ENCODE measurements at places on chromosomes 13 and 19.

- peak; percentile 11 for DNase-seq
These were observed 158.2 kb downstream of the NALCN start for GRCh38 chr13:101258071-101258470.

DNA sequence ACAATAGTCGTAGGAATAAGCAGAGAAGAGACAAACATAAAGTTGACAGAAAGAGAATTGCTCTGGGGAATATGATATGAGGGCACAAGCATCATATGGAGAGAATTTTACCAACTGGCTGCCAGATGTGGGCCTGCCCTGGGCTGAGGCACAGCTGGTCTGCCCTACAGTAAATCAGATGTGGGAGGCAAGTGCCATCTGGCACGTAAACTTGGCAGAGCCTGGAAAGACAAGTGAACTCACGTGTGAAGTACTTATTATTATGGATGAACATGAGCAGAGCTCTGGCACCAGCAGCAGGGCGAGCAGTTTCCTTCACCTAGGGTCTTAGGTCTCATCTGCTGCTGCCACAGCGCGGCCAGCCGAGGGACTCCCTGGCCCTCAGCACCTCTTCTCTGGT lies 20.6 kb downstream of the PCDH8 start:
- no peak for DNase-seq

DNA sequence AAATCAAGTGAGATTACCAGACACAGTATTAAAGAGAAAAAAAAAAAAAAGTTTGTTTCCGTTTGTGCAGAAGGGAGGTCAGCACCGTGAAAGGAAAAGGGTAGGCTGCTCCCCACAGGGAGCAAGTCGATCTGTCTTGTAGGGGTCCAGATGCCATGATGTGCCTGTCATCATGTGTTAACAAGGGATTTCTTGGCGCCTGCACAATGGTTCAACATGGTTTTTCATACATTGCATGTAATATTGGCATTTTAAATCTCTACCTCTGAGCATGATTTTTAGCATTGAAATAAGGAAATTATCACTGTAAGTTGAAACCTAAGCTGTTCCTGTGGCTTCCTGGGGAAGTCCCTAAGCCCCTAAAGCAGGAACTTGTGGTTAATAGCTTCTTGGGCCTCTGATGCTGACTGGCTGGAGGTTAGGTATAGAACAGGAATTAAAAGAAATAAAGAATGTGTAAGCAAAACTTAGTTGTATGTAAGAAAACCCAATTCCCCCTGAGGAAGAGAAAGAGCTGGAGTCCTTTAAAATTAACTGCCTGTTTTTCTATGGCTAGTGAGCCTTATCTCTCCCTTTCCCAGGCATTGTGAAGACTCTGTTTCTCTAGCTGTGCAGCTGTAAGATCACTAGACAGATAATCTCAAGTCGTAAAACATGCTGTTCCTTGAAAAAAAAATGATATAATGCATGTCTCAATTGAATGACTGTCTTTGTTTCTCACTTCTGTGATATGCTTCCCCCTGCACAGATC lies 7.4 kb upstream of the FCGBP start:
- no peak for DNase-seq

DNA sequence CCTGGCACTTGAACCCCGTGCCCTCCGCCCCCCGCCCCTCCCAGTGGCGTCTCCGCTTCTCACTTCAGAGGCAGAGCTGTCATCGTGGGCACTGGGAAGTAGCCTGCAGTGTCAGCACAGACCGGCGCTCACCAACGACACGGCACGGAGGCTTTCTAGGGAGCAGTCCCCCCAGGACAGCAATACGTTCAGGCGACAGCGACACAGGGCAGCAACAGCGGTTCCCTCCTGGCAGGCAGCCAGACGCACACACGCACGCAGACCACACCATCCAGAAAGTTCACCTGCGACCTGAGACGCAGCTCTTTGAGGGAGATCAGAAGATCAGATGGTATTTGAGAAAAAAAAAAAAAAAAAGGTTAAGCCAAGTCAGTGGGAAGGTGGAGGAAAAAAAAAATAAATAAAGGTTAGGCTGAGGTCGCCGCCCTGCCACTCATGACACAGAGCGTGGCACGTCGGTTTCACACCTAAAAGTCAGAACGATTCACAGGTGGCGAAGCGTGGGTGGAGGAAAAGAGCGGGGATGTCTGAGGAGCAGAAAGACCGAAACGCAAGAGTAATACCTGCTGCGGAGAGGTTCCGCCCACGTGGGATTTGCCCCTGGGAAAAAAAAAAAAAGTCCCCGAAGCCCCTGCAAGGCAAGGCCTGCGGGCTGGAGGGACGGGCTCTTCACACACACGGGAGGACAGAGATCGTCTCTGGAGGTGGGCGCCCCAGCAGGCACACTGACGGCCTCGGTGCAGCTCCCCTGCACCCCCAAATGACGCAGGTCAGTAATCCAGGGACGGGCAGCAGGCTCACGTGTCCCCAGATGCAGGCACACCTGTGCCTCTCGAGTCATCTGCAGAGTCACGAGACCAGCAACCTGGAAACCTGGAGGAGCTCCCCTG lies 94.5 kb downstream of the GNG7 start:
- peak; percentile 89 for DNase-seq

GRCh38 chr13:104937881-104938280 lies 1597.6 kb downstream of the EFNB2 start:
- DNase-seq, result no peak

- DNase-seq, result no peak
These were observed 111.1 kb upstream of the RNF113B start for GRCh38 chr13:98288211-98288610.

- DNase-seq, result no peak
These were observed 23.6 kb downstream of the LYL1 start for GRCh38 chr19:13078897-13079541.

GRCh38 chr19:38736036-38736412 lies 8.2 kb downstream of the CAPN12 start:
- peak; percentile 58 for DNase-seq

DNA sequence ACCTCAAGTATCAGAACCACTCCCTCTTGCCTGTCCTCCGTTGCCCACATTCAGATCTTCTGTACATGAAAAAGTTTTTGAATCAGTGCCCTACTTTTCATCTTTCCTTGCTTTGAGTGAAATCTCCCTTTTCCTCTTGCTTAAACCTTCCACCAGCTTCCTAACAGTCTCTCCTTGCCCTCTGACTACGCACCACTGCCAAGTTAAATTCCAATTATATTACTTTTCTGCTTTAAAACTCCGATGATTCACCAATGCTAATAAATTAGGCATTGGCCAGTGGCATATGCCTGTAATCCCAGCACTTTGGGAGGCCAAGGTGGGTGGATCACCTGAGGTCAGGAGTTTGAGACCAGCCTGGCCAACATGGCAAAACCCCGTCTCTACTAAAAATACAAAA lies 30.7 kb upstream of the RFXAP start:
- no peak for DNase-seq

DNA sequence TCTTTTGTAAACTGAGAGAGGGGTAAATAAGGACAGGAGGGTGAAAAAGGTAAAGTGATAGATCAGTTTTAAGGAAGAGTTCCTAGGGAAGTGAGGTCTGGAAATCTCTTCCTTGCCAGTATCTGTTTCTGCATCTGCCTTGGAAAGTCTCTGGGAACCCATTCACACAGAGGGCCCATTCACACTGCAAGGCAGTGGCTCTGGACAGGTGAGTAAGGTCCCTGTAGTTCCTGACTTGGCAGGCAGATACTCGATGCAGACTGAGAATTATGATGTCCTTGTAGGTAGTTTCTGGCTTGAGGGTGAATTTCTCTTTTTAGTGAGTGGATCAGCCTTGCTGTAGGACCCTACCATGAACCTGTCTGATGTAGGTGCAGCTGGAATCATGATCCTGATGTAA lies 293.3 kb downstream of the NALCN start:
- no peak for DNase-seq

- DNase-seq, result no peak
These were observed 130.1 kb upstream of the ZNF91 start for GRCh38 chr19:23525276-23525852.

DNA sequence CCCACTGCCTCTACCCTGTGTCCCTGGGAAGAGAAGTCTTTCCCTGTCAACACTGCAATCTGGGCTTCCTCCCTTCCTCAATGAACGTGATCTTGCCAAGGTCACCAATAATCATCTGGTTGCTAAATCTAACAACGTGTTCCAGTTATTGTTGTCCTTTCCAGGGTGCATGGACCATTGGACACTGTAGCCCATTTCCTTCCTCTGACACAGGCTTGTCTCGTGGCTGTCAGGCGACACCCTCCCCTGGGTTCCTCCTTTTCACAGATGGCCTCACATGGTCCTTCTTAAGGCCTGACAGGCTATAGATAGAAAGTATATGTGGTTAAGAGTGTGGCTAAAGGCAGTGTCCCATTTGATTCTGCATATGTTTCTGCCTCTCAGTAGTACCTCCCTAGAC lies 67.7 kb upstream of the STARD13 start:
- DNase-seq, result no peak

- DNase-seq, result no peak
These were observed 64.1 kb downstream of the DOCK9 start for GRCh38 chr13:98913741-98914140.

GRCh38 chr13:63297163-63297562 lies 1881.5 kb upstream of the PCDH20 start:
- no peak for DNase-seq

DNA sequence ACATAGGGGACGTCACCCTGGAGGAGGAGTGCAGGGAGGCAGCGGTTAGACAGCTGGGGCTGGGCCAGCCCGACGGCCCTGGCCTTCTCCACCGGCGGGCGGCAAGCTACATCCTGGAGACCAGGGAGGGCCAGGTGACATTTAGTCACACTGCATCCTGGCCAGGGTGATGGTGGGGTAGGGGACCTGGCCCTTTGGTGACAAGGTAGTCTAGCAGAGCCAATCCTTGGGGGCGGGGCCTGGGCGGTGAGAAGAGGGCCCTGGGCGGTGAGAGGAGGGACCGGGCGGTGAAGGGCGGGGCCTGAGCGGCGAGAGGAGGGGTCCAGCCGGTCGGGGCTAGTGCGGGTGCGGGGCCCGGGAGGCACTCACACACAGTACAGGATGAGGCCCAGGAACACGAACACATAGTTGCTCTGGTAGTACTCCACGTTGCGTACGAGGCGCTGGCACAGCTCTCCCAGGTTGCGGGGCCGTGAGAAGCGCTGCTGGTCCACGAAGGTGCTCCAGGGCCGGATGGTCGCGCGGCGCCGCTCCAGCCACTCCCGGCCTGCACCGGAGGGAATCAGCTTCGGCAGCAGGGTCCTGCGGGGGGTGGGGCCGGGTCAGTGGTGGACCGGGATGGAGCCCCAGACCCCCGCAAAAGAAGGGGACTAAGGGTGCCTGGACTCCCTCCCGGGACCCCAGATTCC lies 610 bp downstream of the RABAC1 start:
- DNase-seq, result peak; percentile 86

- DNase-seq, result no peak
These were observed 2.4 kb downstream of the KANK2 start for GRCh38 chr19:11194656-11195558.

GRCh38 chr13:81395368-81395767 lies 1054.4 kb upstream of the SPRY2 start:
- DNase-seq, result no peak

GRCh38 chr13:77029436-77029835 lies 2.5 kb upstream of the FBXL3 start:
- DNase-seq, result no peak

DNA sequence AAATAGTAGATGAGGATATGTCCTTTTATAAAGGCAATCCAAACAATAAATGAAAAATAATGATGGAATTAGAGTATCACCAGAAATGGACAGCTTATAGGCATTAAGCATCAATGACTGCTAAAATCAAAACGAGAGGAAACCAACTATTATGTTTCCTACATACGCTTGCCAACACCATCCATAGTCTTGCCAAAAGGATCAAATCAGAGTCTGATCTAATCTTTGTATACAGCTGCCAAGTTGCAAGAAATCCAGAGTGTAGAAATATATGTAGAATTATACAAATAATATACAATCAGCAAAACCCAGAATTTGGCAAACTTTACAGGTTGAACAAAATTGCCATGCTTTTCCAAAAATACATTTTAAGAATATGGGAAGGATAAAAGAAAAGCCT lies 1661.6 kb downstream of the SLITRK1 start:
- DNase-seq, result no peak

- DNase-seq, result no peak
These were observed 3.7 kb upstream of the CREB3L3 start for GRCh38 chr19:4149518-4150288.

- no peak for DNase-seq
These were observed 614.4 kb downstream of the GPC5 start for GRCh38 chr13:92012787-92013186.

DNA sequence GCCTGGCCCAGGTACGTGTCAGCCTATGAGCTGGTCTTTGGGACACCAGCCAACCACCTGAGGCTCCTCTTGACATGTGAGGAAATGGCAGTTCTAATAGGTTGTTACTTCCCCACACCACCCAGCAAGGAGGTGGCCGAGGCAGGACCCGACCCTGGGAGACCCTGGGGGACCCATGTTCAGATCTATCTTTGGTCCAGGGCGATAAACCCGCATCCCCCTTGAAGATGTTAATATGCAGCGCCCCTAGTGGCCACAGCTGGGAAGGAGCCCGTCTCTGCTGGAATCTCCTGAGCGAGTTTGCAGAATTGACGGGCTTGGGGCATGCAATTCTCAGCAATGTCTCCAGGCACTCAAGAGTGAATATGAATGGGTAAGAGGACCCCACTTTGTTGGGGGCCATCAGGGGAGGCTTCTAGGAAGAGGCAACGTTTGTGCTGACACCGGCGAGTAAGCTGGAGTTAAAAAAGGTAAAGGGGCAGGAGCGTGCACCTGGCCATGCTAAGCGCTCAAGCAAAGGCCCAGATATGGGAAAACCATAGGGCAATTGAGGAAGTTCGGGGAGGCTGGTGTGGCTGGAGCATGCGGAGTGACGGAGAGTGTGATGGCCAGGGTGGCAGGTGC lies 1.5 kb upstream of the MYO1F start:
- peak; percentile 82 for DNase-seq

DNA sequence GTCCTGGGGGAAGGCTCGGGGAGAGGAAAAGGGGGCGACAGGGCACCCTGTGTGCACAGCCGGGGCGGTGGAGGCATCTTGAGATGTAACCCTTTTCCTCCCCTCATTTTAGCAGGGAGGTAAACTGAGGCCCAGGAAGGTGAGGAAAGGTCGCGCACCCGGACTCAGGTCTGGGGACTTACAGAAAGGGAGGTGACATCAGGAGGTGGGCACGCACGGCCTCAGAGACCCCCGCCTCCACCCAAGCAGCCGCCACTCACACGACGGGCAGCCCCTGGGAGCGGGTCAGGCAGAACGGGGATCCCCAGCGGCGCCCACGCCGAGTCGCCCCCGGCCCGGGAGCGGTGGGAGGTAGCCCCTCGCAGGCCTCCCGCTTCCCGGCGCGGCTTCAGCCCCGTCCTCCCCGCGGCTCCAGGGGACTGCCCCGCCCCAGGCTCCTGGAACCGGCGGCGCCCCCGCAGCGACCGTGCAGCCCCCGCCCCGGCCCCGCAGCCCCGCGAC lies 477 bp downstream of the PIP5K1C start:
- no peak for DNase-seq

DNA sequence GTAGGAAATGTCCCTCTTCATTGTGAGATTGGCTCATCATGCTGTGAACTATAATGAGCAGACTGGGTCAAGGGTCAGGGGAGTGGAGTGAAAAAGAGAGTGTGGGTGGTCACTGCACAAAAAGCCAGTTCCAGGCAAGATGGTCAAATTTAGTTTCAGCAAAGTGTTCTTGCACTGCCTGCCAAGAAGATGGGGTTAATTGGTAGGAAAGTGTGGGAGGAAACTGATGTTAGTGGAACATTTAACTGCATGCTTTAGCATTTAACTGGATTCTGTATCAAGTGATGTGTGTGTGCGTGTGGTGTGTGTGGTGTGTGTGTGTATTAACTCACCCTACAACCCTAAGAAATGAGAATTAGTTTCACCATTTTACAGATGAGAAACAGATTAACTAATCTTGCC lies 131.6 kb downstream of the COG6 start:
- DNase-seq, result no peak

- DNase-seq, result no peak
These were observed 41.9 kb downstream of the ERICH4 start for GRCh38 chr19:41484822-41485221.
